CD4-positive, alpha-beta T cell treated with Interleukin-10 for 1 hour (primary cell): ENCODE measurements at places on chromosomes 2 and 18.

- DNase-seq = no peak
Observed at GRCh38 chr2:40147360-40147759, 304.5 kb downstream of the SLC8A1 start.

DNA sequence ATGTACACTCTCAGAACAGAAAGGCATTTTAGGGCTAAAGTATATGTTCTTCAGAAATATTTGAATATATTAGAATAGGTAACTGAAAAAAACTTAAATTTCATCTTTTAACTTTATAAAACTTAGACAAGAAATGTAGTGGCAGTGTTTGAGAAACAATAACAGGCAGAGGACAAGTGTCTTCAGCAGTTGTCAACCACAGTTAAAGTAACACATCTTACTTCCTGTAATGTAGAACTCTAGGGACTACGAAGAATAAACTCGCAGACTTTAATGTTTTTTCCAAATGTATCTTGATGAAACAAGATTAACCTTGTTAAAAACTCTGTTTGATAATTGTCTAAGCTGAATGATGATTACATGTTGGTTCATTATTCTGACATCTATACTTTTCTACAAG lies 50.7 kb downstream of the RMDN2 start:
- DNase-seq = no peak

GRCh38 chr2:160225722-160226121 lies 25.6 kb upstream of the ITGB6 start:
- no peak for DNase-seq

- no peak for DNase-seq
Observed at GRCh38 chr2:69175790-69176715, 163.1 kb downstream of the ANTXR1 start.

GRCh38 chr2:157803952-157804351 lies 72.2 kb downstream of the ACVR1 start:
- DNase-seq = no peak

GRCh38 chr2:40213071-40213470 lies 238.8 kb downstream of the SLC8A1 start:
- DNase-seq = no peak

- DNase-seq = no peak
Observed at GRCh38 chr18:331221-331821, 63.5 kb upstream of the THOC1 start.

DNA sequence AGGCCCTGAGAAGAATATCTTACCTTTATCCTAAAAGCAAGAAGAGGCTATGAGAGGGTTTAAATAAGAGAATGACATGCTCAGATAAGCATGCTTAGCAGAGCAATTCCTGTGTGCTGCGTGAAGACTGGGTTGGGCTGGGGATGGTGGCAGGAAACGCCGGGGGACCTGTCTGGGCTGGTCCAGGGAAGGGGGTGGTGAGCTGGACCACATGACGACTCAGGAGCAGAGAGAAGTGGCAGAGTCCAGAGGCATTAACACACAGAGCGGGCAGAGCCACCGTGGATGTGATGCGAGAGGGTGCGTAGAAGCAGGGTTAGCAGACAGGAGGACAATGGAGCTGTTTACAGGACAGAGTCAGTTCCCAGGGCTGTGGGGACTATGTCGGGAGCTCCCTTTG lies 84.5 kb downstream of the ZBTB7C start:
- DNase-seq = no peak

GRCh38 chr2:233686928-233687327 lies 5.2 kb downstream of the UGT1A7 start:
- DNase-seq = no peak

DNA sequence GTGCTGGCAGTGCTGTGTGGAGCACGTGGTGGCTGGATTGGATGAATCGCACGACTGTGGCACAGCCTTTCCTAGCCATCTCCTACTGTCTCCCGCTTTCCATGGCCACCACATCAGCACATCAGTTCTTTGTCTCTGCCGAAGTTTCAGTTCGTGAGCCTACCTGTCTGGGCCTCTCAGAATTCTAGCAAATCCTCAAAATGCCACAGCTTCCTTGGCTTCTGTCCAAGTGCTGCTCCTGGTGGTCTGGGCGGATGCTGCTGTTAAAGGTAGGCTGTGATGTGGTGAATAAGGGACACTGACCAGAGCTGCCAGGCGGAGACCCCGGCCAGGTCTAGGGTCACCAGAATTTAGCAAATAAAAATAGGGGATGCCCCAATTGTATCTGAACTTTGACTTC lies 237.4 kb downstream of the LPIN1 start:
- DNase-seq = no peak

- DNase-seq = no peak
Observed at GRCh38 chr18:55219059-55219458, 259.8 kb upstream of the CCDC68 start.

- DNase-seq = no peak
Observed at GRCh38 chr18:50816419-50817166, 3.2 kb downstream of the MRO start.

DNA sequence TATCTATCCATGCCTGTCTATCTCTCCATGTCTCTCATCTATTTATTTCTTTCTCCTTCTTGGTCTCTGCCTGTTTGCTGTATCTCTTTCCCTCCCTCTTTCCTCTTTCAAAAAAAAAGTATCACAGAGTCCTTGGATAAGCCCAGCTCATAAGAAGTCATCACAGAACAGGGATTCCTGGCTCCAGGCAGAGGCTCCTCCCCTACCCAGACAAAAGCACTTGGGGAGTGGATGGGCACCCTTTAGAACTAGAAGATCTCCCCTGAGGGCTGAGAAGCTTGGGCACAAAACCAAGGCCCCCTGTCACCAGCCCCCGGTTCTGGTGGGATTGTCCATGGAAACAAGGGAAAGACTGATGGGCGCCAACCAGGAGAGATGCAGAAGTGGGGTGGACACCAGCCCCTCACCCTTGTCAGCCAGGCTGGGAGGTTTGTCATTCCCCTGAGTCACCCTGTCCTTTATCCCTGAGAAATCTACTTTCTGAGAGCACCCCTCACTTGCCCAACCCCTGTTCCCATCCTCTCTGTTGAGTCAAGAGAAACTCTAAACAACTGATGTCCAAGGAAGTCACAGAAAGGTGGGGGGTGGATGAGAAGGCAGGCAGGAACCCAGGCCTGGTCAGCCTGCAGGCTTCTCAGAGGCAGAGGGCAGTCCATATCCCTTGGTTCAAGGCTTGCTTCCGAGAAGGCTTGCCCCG lies 127.1 kb downstream of the TNS1 start:
- no peak for DNase-seq

GRCh38 chr18:29188760-29189159 lies 1011.8 kb upstream of the CDH2 start:
- no peak for DNase-seq

DNA sequence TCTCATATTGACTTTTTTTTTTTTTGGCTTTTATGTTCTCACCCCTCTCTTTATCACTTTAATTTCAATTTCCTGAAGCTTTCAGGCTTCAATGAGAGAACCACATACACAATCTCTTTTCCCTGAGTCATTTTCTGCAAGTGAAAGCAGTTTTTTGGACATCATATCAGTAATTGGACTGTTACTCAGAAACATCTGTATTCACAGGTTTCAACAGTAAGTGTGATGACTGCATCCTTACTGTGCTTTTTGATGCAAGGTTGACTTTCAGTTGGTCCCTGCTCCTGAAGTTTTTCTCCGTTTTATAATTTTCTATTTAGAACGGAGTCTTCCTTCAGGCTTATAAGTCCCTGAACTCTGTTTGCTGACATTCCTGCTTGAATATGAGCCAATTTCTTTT lies 70.5 kb upstream of the CCBE1 start:
- no peak for DNase-seq

DNA sequence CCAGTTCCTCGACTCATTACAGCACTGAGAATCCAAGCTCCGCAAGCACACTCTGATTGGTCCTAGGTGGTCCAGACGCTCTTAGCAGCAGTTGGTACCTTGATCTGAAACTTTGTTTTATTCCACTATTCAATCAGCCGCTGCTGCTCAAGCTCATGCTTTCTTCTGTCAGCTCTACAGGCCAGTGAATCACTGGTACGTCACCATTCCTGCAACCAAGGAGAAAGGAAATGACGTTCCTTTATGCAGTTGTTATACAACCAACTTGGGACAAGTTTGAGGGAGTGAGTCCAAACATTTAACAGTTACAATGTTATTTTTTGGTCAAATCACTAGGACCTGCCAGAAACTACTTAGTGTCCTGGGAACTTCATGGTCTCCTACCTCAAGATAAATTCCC lies 398.8 kb upstream of the TMEFF2 start:
- no peak for DNase-seq

DNA sequence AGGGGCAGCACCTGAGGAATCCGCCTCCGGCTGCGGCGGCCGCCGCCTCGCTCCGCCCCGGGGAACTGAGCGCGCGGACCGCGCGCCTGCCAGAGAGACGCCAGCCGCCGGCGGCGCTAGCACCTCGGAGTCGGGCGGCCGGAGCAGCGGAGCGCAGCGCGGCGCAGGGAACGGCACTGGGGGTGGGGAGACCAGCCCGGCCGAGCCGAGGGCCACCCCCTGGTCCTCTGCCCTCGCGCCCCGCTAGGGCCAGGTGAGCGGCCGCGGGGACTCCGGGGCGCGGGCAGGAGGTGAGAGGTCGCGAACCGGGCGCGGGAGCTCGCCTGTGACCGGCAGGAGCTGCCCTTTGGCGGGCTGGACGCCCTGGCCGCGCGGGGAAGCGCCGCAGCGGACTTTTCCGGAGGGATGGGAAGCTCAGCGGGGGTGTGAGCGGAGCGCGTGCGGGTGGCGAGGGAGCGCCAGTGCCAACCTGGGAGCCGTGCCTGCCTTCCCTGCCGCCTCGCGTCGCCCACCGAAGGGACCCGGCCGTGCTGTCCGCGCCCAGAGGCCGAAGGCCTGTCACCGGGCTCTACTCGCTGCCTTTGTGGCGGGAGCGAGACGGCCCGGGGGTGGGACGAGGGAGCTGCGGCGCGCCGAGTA lies at the start of gene GREB1L:
Gene GREB1L (plus strand): TSS at position 92 of the 639 bp plus-strand sequence. CDS start 141,287 bp downstream, outside the sequence.
- DNase-seq = no peak

DNA sequence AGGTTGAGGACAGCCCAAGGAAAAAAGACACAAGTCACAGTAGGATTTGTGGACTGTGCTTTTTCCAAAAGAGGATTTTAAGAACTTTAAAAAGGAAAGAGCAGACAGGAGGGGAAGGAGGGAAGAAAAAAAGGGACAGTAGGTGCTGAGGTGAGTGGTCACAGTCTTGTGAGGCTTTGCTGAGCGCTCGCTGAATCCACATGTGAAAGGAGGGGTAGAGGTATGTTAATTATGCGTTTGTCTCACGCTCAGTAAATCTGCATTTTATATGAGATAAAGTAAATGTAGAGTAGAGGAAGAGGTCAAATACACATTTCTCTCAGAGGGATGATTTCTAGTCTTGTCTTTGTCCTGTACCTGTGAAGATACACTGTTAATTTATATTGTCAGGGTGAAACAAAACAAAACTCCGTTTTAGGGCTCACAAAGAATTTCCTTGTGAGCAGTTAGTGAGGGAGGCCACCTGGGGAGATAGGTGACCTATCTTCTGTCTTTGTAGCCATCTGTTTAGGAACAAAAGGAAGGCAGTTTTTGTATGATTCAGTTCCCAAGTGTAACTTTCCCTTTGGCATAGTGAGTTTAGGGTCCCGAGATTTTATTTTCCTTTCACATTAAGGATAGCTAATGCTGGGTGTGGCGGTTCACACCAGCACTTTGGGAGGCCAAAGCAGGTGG lies 25.3 kb downstream of the GNAL start:
- no peak for DNase-seq

- DNase-seq = no peak
Observed at GRCh38 chr2:114039677-114040076, 149.8 kb downstream of the ACTR3 start.

DNA sequence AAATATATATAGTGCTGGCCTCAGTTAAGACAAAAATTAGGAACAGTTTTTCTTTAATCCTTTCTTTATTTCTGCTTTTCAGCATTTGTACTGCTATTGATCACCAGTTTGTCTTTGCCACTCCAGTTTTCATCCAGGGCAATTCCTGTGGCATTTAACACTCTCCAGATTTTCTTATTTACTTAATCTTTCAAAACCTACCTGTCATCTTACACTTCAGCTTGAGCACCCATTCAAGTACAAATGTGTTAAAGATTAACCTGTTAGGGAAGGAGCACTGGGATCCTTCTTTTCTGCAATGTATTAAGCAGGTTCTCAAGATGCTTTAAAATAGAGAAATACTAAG lies 101.8 kb upstream of the SCN1A start:
- no peak for DNase-seq

DNA sequence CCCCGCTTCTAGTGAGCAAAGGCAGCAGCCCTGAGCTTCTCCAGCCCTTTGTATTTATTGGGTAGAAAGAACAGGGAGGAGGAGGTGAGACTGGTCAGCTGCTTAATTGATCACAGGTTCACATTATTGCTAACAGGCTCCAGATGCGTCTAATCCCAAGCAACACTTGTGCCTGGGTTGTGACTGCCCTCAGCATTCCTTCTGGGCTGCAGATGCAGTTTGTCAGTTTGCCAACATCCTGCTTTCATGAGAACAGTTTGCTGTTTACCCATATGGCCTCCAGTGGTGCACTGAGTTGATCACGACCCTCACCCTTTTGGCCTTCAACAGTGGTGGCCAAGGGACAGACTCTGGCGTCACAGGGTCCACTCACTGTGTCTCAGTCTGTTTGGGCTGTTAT lies 159.5 kb upstream of the ZNF516 start:
- DNase-seq = no peak

- DNase-seq = no peak
Observed at GRCh38 chr2:85019121-85019520, 48.2 kb downstream of the KCMF1 start.

GRCh38 chr2:172427256-172427989 lies at the start of gene ITGA6:
Gene ITGA6, plus strand, starts transcription at chr2:172427586.
- peak; percentile 84 for DNase-seq

DNA sequence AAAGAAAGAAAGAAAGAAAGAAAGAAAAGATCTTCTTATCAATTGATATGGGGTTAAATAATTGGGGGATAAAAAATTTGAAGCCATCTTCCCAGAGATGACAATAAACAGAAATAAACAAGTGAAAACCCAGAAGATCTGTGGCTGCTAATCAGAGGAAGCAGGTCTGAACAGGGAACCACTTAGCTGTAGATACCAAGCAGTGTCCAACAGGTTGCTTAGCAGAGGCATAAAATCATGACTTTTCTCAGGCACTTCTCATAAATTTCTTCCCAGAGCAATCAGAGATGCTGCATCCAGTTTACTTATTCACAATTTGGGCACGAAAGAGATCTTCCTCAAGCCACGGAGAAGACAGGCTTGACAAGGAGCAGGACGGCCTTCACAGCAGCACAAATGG lies 5.7 kb upstream of the LPIN1 start:
- DNase-seq = no peak

DNA sequence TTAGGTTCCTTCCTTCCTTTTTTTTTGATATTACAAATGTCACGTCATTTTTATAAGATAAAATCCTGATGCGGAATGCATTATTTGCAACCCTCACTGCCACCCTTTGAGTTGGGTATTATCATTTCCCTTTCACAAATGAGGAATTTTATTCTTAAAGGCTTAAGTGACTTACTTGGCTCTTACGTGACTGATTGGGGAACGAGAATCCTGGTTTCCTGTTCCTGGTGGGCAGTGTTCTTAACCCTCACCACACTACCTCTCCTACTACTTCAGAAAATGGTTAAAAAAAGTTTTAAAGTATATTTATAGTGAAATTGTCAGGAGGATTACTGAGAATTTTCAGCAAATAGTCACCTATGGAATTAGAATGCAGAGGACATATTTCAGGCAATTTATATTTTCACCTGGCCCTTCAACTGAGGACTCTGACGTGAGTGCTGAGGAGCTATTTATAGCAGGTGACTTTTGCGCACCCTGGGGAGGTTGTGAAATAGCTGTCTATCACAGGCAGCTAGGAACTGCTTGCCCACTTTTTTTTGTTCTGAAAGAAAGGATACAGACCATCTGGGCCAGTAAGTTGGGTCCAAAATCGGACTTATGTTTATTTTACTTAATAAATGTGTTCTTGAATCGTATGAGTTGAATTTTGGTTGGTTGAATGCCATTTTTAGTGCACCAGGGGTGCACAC lies 18.7 kb upstream of the RASGRP3 start:
- DNase-seq = no peak

GRCh38 chr2:137367361-137367760 lies 596.9 kb upstream of the HNMT start:
- no peak for DNase-seq
